ENCODE measurements at places on chromosomes 1 and 21. TPM values are rescaled to one million over a fixed set of nuclear protein-coding genes. Genes with fewer than 3 reads are reported as not detected.

The SLC35E2B gene
- 81.6 TPM for total RNA-seq

The A3GALT2 gene
- total RNA-seq = not detected

The LCE1D gene
- total RNA-seq = not detected

The ARPC5 gene
- 66.4 TPM for total RNA-seq

The LCE1E gene
- not detected for total RNA-seq

The OLFML2B gene
- 1.2 TPM for total RNA-seq

The ANGPTL1 gene
- total RNA-seq = 4.7 TPM

The GJB5 gene
- total RNA-seq = not detected

The ST6GALNAC5 gene
- total RNA-seq = 31.2 TPM

The RCAN3 gene
- total RNA-seq = 13.0 TPM

The TNFRSF9 gene
- total RNA-seq = not detected

The ENAH gene
- 64.4 TPM for total RNA-seq

The EXOC8 gene
- total RNA-seq = 28.8 TPM

The PGLYRP4 gene
- not detected for total RNA-seq

The LEFTY2 gene
- under 0.01 TPM for total RNA-seq

The FCGR1A gene
- total RNA-seq = 2.7 TPM

The C4BPB gene
- total RNA-seq = not detected

The NBPF4 gene
- not detected for total RNA-seq

The RHCE gene
- 0.25 TPM for total RNA-seq

The PALMD gene
- total RNA-seq = 41.8 TPM

The MACO1 gene
- total RNA-seq = 56.3 TPM

The PFDN2 gene
- 34.7 TPM for total RNA-seq

The UBL4B gene
- total RNA-seq = 0.25 TPM

All from temporal lobe (tissue), 4 donors.